Effector CD4-positive, alpha-beta T cell (primary cell): ENCODE measurements at places on chromosomes 1 and 21.

DNA sequence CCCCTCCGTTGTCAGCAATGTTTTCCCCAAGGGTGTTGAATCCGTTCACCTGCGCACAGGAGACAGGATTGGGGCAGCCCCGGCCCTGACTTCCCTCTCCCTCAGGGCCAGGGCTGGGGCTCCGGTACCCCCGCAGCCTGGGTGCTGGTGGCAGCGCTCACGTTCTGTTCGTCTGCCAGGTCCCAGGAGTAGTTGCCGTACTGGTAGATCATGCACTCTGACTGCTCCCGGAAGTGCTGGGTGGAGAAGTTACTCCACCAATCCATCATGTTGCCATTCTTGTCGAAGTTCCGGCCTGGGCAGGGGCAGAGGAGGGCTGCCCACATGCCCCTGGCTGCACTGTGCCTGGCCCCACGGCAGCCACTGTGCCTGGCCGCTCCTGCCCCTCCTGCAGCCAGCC is 6.1 kb downstream of the PRXL2B start:
- DNase-seq = no peak

- no peak for DNase-seq
Observed at GRCh38 chr1:37732111-37732780, 32.7 kb downstream of the EPHA10 start.

GRCh38 chr1:160546942-160547341 is 23.9 kb upstream of the SLAMF6 start:
- DNase-seq = no peak

DNA sequence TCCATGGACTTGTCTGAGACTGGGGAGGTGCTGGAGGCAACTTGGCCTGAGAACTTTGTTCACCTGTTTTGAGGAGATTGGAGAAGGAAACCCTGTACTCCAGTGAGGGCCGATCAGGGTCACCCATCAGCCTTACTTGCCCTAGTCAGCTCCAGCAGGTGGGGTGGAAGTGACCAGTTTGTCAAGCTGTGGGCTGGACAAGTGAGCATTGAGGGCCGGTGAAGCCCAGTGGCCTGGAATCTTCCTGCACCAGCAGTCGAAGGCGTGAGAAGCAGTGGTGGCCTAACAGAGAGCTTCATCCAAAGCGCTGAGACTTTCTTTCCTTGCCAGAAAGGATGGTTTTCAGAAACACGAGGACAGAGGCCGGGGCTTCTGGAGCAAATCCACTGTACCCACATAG is 9.6 kb downstream of the SLC37A1 start:
- no peak for DNase-seq

GRCh38 chr21:24895885-24896734 is 711.2 kb downstream of the MRPL39 start:
- no peak for DNase-seq

- no peak for DNase-seq
Observed at GRCh38 chr1:206863266-206863665, 2.2 kb upstream of the IL20 start.

- DNase-seq = no peak
Observed at GRCh38 chr1:84972377-84972987, 24.4 kb downstream of the MCOLN2 start.

DNA sequence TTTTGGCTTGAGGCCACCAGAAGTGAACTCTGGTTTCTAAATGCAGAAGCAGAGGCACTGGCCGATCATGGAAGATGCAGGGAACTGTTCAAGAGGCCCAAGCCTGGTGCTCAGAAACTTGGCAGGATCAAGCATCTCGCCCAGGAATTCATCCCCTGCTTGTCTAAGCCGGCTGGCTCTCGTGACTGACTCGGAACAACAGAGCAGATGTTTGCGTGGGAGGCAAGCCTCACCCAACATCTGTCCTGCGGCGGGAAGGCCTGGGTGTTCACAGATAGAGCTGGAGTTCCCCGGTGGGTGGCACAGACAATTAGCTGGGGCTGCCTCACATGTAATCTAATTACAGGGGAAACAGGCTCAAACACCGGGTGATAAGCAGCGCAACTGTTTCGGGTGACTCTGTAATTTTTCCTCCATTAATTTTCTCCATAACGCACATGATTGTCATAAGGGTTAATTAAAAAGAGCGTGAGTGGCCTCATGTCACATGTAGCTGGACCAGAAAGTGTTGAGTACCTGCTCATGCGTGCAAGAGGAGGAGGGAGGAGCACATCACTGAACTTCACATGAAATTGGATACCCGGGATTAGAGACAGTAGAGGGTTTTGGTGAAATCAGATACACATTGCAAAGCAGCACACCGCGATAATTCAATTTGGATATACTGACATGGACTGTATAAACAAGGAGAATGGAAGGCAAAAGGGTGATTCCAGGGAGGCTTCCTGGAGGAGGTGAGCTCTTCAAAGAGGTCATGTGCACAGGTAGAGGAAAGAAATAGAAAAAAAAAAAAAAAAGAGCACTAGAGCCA is 180.0 kb downstream of the ETS2 start:
- DNase-seq = no peak

- DNase-seq = no peak
Observed at GRCh38 chr1:189696297-189696696, 781.4 kb downstream of the BRINP3 start.

DNA sequence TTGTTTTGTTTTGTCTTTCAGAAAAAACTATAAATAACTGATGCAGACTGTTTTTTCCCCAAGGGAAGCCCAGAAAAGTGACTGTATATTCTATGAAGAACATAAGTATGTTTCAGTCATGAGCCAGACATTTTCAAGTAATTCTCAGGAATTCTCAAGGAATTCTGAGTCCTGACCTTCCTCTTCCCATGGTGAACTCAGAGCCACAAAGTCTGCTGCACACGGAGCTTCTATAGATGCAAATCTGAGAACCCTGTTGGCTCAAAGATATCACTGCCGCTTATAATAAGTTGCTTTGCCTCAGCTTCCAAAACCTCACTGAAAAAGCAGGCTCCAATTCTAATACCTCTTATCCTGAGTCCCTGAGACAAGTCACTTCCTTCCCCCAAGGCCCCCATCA is 418.5 kb upstream of the RUNX1 start:
- no peak for DNase-seq

- no peak for DNase-seq
Observed at GRCh38 chr1:69982992-69983391, 222.4 kb downstream of the LRRC40 start.

DNA sequence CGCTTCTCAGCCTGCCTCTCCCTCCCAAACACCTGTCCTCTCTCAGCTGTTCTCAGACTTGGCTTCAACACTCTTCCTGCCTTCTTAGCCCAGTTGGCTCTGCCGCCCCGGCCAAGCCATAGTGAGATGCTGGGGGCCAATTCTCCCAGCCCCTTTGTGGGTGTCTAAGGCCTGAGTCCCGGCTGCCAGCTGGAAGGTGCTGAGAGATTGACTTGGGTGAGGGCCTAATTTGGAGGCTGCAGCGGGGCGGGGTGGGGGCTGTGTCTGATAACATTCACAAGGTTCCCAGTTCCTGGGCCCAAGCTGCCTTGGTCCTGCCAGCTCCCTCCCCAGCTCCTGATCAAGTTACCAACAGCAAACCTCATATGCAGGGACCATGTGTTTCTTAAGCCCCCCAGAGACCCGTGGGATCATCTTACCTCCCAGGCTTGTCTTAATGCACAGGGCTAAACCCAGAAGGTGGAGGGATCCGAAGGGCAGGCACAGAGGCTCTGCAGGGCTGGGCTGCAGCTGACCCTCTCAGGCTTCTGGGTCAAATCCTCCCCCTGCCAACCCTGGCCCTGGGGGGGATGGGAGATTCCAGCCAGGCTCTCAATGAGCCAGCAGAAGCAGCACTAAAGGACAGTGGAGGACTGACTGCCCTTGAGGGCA is 9.8 kb downstream of the INKA2 start:
- no peak for DNase-seq

- DNase-seq = peak; percentile 40
Observed at GRCh38 chr1:93304716-93305138, 41.0 kb upstream of the DR1 start.

DNA sequence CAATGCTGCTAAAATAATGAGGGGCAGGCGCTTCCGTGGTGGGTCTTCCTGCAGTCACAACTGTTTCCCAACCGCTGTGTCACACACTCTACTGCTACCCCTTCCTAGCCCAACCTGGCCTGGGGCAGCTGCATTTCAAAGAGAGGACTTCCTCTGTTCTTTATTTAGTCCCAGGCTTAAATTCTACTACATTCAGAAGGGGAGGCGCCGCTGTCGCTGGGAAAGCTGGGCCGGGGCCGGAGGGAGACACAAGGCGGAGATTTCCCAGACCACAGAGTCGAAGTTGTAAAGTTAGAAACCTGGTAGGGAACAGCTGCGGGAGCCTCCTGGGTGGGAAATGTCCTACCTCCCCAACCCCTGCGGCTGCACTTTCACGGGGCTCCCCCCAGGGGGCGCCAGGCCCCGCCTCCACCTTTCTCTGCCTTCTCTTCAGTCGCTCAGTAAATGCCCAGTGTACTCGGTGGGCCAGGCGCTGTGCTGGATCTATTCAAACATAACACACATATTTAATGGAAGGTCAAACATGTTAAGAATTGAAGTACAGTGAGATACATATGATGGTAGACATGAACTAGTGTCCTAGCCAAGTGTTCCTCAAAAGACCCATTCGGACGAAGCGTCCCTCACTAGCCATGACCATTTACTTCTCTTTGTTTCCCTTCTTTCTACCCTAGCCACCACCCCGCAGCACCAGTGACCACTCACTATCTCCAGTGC is 23.1 kb downstream of the DYRK3 start:
- DNase-seq = no peak

DNA sequence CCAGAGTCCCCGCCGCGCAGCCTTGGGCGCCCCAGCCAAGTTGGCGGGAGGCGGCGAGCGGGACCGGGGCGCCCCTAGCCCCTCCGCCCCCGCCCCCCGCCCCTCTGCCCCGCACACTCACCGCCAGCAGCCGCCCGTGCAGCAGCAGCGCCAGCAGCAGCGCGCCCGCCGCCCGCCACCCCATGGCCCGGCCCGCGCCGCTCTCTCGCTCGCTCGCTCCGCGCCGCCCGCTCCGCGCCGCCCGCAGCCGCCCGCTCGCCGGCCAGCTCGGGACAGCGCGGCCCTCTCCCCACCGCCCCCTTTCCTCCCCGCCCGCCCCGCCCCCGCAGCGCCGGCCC is at the start of gene HSPG2:
TSS of gene HSPG2 (minus strand) at position 277 of the 338 bp plus-strand sequence. CDS start at position 184, 93 bp downstream.
- DNase-seq = no peak

- no peak for DNase-seq
Observed at GRCh38 chr21:45306832-45307571, 19.3 kb upstream of the POFUT2 start.

DNA sequence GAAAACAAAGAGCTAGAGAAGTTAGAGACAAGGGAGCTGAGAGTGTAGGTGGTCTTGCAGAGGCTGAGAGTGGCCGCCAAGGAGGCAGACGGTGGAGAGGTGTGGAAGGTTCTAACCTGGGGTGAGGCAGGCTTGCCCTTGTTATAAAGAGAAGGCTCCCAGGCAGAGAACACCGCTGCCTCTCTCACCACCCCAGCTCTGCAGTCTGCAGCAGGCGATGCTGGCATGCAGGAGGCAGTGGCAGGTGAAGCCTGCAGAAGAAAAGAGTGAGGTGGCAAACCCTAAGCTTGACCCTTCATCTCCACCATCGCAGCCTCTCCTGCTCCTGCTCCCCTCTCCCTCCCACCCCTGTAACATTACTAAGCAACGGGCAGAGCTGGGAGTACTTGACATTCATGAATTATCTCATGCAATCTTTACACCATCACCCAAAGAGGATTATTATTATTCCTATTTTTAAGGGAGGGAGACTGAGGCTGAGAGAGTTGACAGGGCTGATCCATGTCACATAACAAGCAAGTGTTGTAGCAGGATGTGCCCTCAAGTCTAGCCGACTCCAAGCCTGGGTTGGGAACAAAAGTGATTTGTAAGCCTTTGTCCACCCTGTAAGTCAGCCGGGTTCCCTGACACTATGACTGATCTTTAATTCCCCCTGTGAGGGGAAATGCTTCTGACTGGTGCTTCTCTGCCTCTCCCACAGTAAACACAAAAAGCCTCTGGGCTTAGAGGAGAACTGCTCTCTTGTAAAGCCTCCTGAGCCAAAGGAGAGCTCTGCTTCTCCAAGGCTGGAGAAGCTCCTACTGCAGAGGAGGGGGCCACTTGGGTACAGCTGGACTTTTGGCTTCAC is 36.1 kb downstream of the KANK4 start:
- DNase-seq = no peak
